Choroid plexus epithelial cell (primary cell): ENCODE measurements at places on chromosomes 1 and 21.
A peak's percentile ranks its signal among the peaks of the same experiment; 100 is the strongest.

- no peak for DNase-seq
Observed at GRCh38 chr1:110243574-110243973, 33.5 kb downstream of the KCNC4 start.

- no peak for DNase-seq
Observed at GRCh38 chr1:156121457-156121856, 6.9 kb downstream of the LMNA start.

GRCh38 chr1:228375578-228376261, 30.9 kb downstream of the TRIM11 start:
- DNase-seq, result no peak

GRCh38 chr1:231720652-231721325, 94.2 kb downstream of the DISC1 start:
- no peak for DNase-seq

DNA sequence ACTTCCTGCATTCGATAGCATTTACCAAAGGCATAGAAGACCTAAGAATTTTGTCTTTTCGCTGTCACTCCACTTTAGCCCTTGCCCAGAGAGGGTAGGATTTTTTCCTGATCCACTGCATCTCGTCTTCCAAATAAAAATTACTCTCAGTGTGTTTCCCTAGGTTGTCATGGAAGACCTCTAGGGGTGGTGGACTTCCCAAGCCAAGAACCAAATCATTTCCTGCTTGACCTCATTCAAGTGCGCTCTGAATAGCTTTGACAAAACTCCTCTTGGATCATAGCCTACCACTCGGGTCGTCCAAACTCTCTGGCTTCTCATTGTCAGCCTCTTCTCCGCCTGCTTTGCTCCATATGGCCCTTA, 431 bp upstream of the C1orf52 start:
- DNase-seq, result peak; percentile 45

DNA sequence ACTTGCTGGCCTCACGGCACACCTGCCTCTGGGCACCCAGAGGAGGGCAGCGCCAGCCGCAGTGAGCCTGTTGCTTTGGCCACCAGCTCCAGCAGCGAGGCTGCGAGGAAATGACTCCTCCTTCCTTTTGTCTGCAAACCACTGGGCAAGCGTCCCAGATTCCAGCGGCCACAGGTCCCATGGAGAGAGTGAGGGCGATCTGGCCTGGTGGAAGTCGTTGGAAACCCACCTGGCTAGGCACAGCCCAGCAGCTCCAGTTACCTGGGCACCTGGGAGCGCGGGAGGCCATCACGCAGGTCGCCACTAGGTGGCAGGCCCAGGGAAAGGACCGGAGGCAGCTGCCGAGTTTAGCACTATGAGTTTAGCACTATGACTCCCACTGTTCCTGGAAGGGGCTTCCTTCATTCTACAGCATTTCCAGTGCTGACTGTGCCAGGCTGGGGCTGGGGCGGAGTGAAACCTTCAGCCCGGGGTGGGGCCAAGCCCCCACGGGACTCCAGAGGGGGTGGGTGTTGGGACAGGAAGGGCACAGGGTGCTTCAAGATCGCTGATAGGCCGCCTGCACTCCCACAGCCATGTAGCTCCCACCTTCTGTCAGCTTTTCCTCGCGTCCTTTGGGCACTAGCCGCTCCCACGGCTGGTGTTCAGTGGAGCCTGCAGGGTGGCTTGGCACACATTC, 1.1 kb upstream of the ESPN start:
- peak; percentile 44 for DNase-seq
